Stimulated activated naive CD4-positive, alpha-beta T cell treated with Interleukin-2 at 50 U/mL for 16 hours (primary cell): ENCODE measurements at places on chromosomes 6 and 20.

- no peak for DNase-seq
Observed at GRCh38 chr6:103183831-103184411, 1675.8 kb downstream of the HACE1 start.

DNA sequence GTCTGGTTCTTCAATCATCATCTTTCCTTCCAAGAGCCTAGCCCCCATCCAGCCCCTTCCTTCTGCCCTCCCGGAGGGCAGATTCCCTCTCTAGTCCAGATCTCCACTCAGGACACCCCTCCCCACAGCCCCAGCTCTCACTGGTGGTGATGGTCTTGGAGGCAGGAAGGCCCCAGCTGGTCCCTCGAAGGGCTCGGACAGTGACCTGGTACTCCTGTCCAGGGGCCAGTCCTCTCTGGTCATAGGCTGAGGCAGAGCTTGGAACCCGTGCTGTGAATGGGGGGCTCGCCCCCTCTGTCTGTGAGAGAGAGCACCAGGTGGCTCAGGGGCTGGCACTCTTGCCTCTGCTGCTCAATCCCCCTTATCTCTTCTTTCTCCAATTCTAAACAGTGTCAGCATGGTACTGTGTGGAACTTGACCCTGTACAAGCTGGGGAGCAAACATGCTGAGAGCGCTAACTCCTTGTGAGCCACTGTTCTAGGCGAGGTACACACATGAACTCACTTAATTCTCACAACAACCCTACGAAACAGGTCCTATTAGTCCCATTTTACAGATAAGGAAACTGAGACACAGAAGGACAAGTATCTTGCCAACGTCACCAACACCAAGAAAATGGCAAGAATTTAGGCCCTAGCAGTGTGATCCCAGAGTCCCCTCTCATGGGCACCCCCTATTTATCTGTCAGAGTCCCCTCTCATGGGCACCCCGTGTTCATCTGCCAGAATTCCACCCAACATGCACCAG lies 19.9 kb downstream of the TNXB start:
- DNase-seq: no peak

GRCh38 chr20:3188823-3189413 lies 15.6 kb downstream of the DDRGK1 start:
- no peak for DNase-seq

GRCh38 chr6:16136621-16137450 lies 8.0 kb downstream of the MYLIP start:
- peak; percentile 43 for DNase-seq

DNA sequence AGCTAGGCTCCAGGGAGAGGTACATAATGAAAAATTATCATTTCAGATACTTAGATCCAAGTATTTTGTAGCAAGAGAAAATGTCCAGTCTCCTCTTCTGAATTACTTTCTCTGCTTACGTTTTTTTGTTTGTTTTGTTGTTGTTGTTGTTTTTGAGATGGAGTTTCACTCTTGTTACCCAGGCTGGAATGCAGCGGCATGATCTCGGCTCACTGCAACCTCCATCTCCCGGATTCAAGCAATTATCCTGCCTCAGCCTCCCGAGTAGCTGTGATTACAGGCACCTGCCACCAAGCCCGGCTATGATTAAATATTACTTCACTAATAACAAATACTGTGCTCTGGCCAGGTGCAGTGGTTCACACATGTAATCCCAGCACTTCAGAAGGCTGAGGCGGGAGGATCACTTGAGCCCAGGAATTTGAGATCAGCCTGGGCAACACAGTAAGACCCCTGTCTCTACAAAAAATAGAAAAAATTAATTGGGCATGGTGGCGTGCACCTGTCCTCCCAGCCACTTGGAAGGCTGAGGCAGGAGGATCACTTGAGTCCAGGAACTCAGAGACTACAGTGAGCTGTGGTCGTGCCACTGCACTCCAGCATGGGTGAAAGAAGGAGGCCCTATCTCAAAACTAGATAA lies 155.0 kb upstream of the JARID2 start:
- DNase-seq: no peak

DNA sequence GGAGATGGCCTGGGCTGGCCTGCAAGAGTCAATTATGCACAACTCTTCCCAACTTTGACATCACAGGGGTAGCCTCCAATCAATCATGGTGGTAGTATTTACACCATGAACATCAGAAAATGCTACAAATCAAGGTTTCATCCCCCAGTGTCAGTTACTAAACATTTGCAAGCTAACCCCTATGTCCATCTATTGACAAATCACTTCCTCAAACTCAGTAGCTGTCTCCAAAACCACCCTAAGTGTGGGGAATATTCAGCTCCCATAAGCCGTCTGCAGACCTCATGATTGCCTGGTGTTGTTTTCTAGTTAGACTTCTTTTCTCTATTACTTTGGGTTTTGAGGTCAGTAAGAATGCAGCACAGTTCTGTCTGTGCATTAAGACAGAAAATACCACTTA lies 200.8 kb upstream of the RIN2 start:
- DNase-seq: no peak

GRCh38 chr6:11044712-11045167 lies 635 bp upstream of the ELOVL2 start:
- DNase-seq: no peak

GRCh38 chr6:133230052-133230451 lies 11.1 kb upstream of the EYA4 start:
- no peak for DNase-seq

- no peak for DNase-seq
Observed at GRCh38 chr6:72969666-72970065, 255.6 kb downstream of the KHDC1L start.

- no peak for DNase-seq
Observed at GRCh38 chr20:24984961-24985640, 7.5 kb downstream of the APMAP start.

GRCh38 chr6:15308435-15309213 lies 62.8 kb downstream of the JARID2 start:
- no peak for DNase-seq

- no peak for DNase-seq
Observed at GRCh38 chr6:25682324-25682723, 30.3 kb downstream of the SCGN start.

- no peak for DNase-seq
Observed at GRCh38 chr6:53043581-53043980, 21.6 kb upstream of the FBXO9 start.

DNA sequence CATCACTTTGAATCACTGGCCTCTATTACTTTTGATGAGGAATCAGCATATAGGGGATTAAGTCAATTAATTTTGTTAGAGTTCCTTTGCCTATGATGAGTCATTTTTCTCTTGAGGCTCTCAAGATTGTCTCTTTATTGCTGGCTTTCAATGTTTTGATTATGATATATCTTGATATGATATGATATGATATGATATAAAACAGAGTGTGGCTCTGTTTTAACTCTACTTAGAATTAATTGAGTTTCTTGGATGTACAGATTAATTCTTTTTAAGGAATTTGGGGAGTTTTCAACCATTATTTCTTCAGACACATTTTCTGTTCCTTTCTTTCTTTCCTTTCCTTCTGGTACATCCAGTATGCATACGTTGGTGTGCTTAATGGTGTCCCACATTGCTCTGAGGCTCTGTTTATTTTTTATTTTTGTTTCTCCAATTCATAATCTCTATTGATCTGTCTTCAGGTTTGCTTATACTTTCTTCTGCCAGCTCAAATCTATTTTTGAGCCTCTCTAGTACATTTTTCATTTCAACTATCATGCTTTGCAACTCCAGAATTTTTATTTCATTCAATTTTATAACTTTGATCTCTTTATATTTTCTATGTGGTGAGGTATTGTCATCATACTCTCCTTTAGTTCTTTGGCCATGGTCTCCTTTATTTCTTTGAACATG lies 10.8 kb downstream of the FAM50B start:
- DNase-seq: no peak

DNA sequence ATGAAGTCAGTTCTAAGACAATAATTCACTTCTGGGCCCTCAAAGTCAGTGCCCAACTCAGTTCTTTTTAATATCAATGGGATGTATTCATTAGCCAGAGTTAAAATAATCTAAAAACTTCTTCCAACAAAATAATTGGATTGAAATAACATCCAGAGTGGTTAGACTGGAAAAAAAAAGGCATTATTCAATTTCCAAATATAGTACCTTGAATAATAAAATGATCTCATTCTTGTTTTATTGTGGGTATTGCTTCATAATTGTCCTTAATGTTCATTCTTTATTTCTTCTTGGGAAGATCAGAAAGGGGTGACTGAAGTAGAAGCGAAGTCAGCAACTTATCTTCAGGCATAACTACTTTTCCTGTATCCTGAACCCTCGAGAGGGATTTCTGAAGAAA lies 85.1 kb upstream of the JARID2 start:
- no peak for DNase-seq

DNA sequence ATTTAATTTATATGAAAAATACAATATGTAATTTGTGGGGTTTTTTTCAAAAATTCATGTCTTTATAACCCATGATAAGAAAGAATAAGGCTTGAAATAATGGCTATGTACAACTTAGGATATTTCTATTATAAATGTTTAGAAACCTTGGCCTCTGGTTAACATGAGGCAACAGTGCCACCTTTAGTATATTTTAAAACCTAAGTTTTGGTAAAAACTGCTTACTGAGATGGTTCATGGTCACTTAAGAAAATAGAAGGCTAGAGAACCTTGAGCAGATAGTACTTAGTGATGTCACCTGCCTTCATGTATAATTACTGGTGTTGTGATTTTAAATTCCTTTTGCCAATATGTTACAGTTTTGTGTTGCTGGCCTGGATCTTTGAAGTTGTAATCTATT lies 176.4 kb downstream of the ADGB start:
- DNase-seq: no peak

DNA sequence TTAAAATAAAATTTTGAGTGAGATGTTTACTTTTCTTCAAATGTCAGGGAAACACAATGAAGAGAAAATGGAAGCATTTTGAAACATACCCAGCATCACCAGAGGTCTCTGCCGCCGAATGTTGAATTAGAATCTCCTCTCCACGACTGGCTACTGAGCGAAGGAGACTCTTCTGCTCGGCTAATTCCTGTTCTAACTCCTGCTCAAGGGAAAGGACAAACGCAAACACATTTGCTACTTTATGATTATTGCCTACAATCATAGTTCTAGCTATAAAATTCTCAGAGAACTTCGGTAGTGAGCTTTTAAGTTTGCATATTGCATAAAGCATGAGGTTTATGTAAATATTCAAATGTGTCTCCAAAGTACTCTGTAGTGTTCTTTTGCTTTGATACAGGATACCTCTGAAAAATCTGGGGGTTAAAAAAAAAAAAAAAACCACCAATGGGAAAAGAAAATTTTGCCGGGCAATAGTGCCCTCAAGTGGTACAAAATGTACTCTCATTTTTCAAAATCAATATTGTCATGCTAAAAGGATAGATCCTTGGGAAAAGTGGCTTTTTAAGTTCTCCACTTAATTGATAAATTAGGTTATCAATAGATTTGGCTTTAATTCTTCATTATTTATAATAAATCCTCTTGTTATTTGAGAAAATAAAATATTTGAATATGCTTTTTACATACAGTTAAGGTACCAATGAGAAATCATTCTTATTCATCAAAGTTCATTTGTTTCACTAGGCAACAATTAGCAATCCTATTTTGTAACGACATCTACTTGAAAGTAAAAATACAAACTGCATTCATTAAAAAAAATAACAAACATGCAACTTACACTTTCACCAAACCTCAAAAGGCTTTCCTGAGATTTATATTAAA lies 369.0 kb downstream of the SYNE1 start:
- no peak for DNase-seq

DNA sequence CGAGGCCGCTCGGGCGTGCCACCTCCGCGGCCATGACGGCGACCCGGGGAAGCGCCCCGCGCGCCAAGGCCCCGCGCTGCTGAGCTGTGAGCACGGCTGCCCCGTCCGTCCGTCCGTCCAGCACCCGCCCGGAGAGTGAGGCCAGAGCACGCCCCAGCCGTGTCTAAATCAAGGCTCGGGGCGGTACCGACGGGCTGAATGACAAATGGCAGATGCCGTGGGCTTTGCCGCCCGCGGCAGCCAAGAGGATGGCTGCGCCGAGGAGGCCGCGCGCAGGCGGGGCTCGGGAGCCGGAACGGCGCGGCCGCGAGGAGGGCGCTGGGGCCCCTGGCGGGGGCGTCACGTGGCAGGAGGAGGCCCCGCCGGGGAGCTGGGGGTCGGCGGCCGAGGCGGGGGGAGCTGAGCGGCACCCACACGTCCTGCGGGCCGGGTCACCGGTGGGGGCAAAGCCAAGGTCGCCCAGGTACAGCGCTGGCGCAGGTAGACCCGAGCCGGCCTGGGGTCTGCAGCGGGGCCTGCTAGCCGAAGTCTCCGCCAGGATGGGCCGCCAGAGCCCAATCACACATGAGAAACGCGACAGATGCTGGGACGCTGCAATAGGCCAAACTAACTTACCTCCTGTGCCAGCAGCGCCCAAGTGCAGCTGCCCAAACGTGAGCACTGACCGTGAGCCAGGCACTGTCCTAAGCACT lies at the start of gene PLAGL1:
Gene PLAGL1, minus strand, starts transcription at position 140 of the 692 bp plus-strand sequence. CDS start 60,123 bp downstream, outside the sequence.
- peak; percentile 16 for DNase-seq

DNA sequence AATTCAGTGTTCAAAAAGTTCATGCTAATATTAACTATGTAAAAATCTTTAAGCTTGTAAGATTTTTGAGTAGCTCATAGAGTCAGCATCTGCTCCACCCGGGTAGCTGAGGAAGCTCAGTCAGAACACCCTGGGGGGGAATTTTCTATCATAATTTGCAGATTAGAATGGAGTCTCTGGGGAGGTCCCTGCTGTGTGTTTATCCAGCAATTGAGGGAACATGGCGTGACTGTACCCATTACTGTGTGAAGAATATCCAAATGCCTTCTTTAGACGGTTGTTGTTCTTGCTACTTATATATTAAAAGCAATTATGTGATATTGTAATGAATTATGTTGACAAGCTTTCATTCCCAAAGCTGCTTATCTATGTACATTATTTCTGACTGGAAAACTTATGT lies 64.8 kb downstream of the AIG1 start:
- no peak for DNase-seq

DNA sequence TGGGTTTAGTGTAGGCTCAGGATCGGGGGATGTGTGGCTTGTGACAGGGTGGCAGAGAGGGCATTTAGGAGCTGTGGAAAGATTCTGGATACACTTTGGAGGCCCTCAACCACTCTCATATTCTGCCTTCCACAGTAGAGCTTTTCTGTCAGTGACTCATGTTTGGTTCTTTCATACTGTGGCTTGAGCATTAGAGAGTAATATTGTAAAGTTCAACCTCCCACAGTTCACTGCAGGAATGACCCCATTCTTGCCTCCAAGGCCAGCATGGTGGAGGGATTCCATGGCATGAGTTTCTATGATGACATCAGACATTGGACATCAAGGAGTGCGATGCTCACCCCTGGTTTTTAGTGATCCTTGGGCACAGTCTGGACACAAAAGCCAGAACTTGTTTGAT lies 50.9 kb downstream of the DTD1 start:
- DNase-seq: no peak

- no peak for DNase-seq
Observed at GRCh38 chr20:24566656-24567055, 97.2 kb downstream of the SYNDIG1 start.

DNA sequence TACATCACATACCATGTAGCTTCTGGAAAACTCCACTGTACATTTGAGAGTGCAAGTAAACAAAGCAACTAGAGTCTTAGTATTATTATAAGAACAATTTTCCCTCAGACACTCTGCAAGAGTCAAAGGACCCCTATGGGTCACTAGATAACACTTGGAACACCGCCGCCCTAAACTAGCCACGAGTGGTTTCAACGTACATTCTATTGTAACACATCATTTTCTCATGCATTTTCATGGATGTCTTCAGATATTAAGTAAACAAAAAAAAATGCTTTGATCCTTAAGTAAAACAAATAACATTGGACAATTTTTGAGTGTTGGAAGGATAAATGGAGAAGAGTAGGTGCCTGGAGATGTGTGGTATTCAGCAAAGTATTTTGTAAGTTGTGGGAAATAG lies 3.2 kb upstream of the RNF146 start:
- DNase-seq: no peak

GRCh38 chr6:164106345-164106769 lies 691.8 kb downstream of the QKI start:
- DNase-seq: no peak
